CD4-positive, alpha-beta T cell treated with Interleukin-17A for 1 hour (primary cell): ENCODE measurements at places on chromosomes 2 and 18.

GRCh38 chr18:59769129-59769865 is 72.1 kb upstream of the CCBE1 start:
- DNase-seq, result no peak

- DNase-seq, result no peak
Observed at GRCh38 chr2:162293122-162293786, 25.2 kb downstream of the IFIH1 start.

DNA sequence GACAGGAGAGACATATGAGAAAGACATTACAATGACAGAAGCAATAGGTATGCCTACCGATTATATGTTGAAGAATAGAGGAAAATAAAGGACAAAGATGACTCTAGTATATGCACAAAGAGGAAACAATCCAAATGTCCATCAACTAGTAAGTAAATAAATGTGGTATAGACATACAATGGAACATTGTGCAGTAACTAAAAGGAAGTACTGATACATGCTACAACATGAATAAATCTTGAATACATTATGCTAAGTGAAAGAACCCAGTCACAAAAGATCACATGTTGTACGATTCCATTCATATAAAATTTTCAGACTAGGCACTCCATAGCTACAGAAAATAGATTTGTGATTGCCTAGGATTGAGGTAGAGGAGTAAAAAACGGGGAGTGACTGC is 28.5 kb upstream of the PGAP1 start:
- no peak for DNase-seq

- DNase-seq, result no peak
Observed at GRCh38 chr2:37267685-37268084, 36.2 kb downstream of the NDUFAF7 start.

DNA sequence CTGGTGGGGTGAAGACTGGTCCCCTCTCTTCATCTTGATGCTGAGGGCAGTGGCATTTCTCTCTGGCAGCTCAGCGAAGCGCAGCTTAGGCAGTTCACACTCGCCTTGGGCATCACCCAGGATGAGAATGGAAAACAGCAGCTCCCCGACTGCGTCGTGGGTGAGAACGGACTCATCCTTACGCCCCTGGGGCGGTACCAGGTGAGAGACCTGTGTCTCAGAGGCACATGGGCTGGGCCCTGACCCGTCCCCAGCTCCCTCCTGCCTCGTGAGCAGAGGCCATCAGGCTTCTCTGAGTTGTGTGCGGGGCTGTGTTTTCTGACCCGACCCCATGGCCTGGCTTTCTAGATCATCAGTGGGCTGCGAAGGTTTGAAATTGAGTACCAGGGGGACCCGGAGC is 8.2 kb upstream of the CCDC74A start:
- DNase-seq, result no peak

- no peak for DNase-seq
Observed at GRCh38 chr2:8803658-8804379, 33.6 kb downstream of the KIDINS220 start.

GRCh38 chr2:33859176-33859575 is 260.1 kb upstream of the FAM98A start:
- no peak for DNase-seq

DNA sequence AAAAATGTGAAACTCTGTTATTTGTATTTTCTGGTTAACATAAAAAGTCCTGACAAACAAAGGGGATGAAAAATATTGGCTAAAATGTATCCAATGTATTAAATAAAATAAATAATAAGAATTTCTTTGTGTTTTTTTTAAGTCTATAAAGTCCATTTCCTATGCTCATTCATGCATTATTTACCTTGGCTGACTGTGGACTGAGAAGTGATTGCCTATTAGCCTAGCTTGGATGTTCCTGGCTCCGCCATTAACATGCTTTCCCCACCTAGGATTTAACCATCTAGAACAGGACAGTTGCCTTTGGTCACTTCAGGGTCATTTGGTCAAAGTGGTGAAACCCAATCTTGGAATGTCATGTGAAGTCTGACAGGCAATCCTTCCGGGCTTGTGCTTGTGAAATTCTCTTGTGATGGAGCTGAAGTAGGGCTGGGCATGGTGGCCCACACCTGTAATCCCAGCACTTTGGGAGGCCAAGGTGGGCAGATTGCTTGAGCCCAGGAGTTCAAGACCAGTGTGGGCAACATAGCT is 60.4 kb upstream of the TANC1 start:
- no peak for DNase-seq

GRCh38 chr2:23542230-23542789 is 157.3 kb downstream of the KLHL29 start:
- no peak for DNase-seq

GRCh38 chr2:121279476-121280220 is 5.4 kb downstream of the TFCP2L1 start:
- DNase-seq, result no peak

GRCh38 chr2:181894381-181894780 is 2.9 kb downstream of the ITPRID2 start:
- DNase-seq, result no peak

- DNase-seq, result no peak
Observed at GRCh38 chr2:105990624-105991023, 203.5 kb downstream of the UXS1 start.

GRCh38 chr2:187959821-187960220 is 331.9 kb upstream of the GULP1 start:
- no peak for DNase-seq

- no peak for DNase-seq
Observed at GRCh38 chr2:136439064-136439676, 321.2 kb upstream of the CXCR4 start.

GRCh38 chr2:59383473-59383872 is 1142.3 kb upstream of the FANCL start:
- no peak for DNase-seq

- no peak for DNase-seq
Observed at GRCh38 chr2:29239209-29239960, 124.2 kb downstream of the CLIP4 start.

DNA sequence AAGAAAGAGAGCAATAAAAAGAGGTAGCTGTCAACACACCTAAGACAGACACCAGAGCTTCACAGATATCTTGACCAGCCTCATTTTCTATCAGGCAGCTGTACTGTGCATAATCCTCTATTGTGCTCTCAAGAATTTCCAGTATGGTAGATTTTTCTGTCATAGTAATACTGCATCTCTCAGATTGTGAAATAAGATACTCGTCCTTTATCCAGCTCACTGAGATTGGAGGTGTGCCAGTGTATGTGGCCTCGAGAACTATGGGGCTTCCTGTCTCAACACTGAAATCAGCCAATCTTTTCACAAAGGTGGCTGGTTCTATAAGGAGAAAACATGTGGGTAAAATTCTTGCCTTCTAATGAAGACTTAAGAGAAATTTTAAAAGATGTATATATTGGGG is 88.9 kb downstream of the TTN start:
- DNase-seq, result no peak

DNA sequence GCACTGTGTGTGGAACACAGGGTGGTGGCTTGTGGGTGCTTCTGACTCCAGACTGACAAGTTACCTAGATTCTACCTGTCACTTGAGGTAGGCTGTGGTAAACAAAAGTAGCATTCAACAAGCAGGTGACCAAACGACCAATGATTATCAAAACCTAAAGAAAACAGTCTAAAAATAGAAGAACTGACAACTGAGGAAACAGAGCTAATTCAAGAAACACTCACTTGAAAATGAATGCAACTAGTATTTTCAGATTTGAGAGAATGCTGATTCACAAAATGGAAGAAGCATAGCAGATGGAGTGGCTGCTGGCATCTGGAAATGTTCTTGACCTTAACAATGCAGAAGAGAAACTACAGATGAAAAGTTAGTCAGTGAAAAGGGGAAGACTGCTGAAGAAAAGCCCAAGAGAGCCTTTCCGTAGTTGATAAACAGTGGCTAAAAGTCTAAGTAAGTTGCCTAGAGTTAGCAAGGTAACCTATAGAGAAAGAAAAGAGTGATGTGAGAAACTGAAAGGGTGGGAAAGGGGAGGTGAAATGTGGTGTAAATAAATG is 170.4 kb downstream of the NCK2 start:
- DNase-seq, result no peak

- no peak for DNase-seq
Observed at GRCh38 chr2:64944484-64944883, 44.7 kb upstream of the SLC1A4 start.

- DNase-seq, result no peak
Observed at GRCh38 chr18:57543560-57543959, 42.9 kb downstream of the FECH start.

GRCh38 chr2:12070153-12070552 is 323.7 kb downstream of the LPIN1 start:
- no peak for DNase-seq

DNA sequence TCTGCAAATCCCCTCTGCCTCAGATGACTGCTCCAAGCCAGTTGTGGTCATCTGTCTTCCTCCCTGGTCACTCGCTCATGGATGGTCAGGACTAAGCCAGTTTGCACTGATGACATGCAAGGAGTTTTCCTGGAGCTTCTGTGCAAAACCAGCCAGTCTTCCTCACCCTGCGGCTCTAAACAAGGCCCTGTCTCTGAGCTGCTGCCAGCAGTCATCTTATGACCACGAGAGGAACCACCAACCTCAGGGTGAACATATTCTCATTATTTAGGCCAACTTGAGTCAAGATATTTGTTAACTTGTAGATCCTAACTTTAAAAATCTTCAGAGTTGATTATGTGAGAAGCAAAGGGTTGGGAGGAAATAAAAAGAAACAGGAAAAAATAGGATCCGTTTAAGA is 119.9 kb upstream of the CAB39 start:
- DNase-seq, result no peak

GRCh38 chr2:28558158-28558820 is 62.4 kb downstream of the PLB1 start:
- DNase-seq, result no peak

DNA sequence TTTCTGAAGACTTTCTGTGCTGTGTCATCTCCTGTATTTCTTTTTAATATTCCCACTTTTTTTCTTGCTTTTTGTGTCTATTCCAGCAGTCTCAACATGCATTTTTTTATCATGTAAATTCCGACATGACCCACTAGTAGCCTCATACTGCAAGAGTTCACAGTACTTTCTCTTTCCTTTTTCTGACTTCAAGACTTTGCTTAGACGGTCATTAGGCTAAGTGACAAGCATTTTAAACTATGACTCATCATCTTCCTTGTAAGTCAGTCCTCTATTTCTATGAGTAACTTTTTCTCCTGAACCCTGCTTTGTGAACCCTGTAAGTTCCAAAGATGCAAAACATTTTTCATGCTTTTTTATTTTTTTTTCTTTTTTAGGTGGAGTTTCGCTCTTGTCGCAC is 381.2 kb downstream of the TXNL1 start:
- DNase-seq, result no peak

DNA sequence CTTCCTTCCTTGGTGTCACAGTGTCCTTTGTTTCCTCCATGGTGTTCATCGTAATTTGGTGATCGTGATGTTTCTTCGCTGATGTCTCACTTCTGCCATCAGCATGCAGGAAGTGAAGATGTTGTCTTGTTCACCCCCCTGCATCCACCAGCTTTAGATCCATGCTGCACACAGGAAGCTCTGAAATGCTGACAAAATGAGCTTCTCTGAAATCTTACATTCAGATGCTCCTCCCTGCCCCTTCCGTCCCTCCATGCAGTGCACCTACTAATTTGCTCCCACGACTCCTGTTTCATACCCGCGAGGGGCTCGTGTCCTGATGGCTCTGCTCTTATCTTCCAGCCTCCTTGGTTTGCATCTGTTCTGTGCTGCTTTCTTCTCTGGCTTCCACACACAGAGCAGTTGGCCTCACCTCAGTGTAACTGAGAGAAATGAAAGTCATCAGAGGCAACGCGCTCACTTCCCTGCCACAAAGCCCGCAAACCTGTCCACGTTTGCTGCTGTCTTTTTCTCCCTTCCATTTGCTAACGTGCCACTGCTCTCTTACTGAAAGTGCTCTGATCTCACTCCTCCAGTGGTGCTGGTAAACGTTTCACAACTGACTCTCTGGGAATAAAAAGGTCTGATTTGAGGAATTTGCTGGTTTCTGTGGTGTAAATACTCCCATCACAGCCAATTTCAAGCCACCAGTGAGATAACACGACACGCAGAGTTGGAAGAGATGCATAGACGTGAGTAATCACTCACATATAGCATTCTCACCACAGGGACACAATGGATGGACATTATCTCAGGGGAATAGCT is 41.0 kb upstream of the MGAT4A start:
- peak; percentile 82 for DNase-seq

DNA sequence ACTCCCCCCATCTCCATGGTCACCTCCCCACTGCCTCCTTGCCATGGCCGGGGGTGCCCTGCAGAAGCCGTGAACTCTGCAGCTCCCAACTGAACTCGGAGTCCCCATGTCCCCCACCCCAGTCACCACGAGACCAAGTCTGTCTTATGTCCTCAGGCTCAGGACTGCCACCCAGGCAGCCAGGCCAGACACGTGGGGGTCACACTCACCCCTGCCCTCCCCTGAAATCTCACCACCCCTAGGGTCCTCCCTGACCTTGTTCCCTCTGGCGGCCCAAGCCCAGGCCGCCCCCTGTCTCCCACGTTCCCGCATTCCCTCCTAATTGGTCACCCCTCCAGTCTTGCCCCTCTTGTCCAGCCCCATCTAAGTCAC is 11.0 kb downstream of the AQP12A start:
- DNase-seq, result no peak

DNA sequence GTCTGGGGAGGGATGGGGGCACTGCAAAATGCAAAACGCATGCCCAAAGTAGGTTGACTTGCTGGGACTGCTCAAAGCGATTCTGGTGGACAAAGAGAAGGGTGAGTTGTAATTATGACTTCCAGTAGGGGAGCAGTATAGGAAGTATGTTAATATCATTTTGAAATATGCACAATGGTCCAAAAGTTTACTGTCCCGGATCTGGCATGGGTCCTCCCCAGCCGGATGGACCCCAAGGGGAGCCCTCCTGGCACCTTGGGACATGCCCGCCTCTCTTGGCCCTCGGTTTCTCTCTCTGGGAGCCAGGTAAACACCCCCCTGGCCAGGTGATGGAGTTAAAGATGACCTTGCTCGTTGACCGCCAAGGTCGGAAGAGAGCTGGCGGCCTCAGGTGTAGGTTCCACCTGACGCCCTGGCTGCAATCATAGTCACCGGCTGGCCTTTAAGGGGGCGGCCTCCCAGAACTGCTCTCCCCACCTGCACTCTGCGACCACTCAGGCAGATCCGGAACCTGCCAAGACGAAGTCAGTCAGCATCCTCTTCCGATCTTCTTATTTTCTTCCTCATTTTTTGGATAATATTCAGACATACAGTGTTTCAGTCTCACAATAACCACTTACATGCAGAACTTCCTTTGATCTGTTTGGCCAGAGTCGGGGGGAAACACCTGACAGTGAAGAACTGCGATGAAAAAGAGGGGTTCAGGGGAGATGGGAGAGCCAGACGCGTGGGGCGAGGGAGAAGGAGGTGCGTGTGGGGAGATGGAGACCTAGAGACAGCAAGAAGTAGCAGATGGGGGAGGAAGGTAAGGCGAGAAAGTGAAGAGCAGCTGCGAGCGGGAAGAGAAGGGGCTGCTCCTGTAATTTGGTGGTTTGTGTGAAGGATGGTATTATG is 148.3 kb downstream of the MEIS1 start:
- DNase-seq, result no peak

GRCh38 chr2:206937555-206937954 is 1.8 kb upstream of the CPO start:
- no peak for DNase-seq

- DNase-seq, result no peak
Observed at GRCh38 chr2:132009874-132010521, 151.8 kb downstream of the ANKRD30BL start.

- no peak for DNase-seq
Observed at GRCh38 chr18:9808295-9809241, 77.2 kb upstream of the TXNDC2 start.

GRCh38 chr2:191043438-191043837 is 29.5 kb upstream of the STAT1 start:
- no peak for DNase-seq

GRCh38 chr2:48968011-48968410 is 186.3 kb downstream of the FSHR start:
- no peak for DNase-seq
